ENCODE measurements at places on chromosomes 6 and 20.

DNA sequence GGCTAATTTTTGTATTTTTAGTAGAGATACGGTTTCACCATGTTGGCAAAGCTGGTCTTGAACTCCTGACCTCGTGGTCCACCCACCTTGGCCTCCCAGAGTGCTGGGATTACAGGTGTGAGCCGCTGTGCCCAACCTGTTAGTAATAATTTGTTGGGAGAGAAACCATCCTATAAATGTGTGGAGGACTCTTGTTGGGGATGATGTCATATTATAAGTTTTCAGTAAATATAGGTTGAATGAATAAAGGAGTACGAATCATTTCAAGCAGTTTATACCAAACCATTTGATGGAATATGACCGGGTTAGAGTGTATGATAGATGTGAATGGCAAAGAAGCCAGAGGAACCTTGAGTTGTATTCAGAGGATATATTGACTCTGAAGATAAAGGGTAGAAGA lies 240.8 kb downstream of the SAMD5 start:
- DNase-seq: no peak

DNA sequence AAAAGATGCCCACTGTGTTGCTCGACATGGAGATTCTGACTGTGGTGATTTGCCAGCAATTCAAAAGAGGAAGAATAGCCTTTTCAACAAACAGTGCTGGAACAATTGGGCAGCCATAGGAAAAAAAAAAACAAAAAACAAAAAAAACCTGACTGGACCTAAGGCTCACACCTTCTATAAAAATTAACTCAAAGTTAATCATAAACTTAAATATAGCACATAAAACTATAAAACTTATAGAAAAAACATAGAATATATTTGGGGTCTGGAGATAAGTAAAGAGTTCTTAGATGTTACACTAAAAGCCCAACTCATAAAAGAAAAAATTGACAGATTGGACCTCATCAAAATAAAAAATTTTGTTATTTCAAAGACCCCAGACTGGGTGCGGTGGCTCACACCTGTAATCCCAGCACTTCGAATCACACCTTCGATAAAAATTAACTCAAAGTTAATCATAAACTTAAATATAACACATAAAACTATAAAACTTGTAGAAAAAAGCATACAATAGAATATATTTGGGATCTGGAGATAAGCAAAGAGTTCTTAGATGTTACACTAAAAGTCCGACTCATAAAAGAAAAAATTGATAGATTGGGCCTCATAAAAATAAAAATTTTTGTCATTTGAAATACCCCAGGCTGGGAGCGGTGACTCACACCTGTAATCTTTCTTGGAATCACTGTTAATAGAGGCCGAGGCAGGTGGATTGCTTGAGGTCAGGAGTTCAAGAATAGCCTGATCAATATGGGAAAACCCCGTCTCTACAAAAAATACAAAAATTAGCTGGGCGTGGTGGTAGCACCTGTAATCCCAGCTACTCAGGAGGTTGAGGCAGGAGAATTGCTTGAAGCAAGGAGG lies 115.6 kb upstream of the FAM83B start:
- no peak for DNase-seq

GRCh38 chr6:53410508-53411258 lies 61.9 kb upstream of the ELOVL5 start:
- DNase-seq: peak; percentile 69

DNA sequence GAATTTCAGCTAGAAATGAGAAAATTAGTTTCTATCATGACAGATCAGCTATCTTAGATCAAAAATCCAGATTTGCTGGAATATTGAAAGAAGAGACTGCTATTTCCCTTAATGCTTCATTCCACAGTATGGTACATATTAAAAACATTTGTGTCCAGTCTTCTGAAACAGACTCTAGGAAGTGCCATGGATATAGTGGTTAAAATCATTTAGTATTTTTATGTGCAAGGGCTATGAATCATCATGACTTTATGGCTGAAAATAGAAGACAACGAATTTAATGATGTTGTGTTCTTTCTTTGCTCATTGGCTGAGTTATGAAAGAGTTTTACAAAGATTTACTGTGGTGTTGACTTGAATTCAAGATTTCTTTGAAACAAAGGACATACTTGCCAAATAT lies 146.6 kb downstream of the ANKRD60 start:
- no peak for DNase-seq

GRCh38 chr6:149392093-149392492 lies 8.0 kb upstream of the SUMO4 start:
- DNase-seq: no peak

DNA sequence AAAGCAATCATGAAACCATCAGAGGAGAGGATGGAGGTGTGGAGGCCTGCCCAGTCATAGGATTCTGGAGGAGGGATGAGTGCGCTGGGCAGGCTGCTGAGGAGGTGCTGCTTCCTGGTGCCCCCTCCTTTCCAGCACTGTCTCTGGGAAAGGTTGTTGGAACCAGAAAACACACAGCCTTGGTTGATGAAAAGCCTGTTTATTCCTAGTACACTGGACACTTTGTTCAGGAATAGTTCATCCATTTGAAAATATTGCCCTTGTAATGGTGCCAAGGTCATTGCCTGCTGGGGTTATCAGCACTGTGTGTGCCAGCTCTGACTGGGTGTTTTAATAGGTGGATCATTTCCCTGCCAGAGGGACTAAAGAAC lies 83.7 kb upstream of the ARMC2 start:
- no peak for DNase-seq

DNA sequence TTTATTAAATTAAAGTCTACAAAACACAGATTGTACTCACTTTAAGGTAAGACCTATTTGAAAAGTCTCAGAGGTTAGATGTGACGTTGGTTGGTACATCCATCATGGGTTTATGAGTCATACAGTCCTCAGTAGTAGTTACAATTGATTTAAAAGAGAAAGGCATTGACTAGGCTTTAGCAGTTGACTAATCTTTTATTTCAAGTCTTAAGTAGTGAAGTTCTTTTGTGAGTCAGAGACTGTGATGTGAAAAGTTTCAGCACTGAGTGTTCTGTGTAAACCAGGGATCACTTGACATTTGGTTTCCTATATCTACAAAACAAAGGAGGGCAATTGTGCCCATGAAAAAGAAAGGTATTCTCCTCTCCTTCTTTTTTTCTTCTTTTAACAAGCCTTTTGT lies 221.3 kb downstream of the GRIK2 start:
- peak; percentile 9 for DNase-seq

DNA sequence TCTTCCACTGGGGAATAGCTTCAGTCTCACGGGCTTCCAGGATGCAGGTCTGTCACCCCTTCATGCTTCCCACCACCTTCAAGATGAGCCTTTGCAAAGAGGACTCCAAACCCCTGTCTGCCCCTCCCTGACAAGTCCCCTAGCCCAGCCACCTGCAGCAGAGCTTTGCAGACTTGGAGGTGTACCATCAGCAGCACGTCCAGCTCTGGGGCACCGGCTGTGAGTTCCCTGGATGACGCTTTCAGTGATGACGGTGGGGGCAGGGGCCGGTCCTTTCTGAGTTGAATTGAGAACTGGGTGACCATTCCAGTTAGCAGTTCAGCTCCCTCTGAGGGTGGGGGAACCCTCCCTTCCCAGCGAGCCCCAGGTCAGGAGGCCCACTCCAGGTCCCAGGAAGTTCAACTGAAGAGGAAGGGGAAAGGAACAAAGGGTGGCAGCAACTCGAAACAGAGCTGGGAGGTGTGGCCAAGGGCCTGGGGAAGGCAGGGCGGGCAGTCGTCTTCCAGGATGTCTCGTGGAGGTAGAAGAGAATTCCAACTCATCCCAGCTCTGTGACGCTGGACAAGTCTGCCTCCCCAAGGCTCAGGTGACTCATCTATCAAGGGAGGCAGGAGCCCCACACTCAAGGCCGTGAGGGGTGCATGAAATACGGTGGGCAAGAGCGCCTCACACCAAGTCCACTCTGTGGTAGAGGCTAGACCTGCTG lies 86.0 kb downstream of the PTPN1 start:
- no peak for DNase-seq

GRCh38 chr20:36084897-36085613 lies 69.5 kb upstream of the EPB41L1 start:
- no peak for DNase-seq

GRCh38 chr20:63014710-63015109 lies 7.9 kb upstream of the BHLHE23 start:
- no peak for DNase-seq

DNA sequence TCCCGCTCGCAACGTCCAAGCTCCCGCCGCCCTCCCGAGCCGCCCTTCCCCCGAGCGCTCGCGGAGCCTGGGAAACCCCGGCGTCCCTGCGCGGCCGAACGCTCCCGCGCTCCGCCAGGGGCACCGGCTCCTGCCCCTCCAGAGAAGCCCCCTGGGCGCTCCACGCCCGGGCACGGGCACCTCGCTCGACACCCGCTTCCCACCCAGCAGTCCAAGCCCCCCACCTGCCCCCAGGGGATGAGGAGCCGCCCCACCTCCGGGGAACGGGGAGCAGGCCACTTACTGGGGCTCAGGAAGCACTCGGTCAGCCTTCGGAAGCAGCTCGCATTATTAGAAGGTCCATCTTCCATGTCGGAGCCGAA lies 1.4 kb downstream of the PDE10A start:
- no peak for DNase-seq

- peak; percentile 72 for DNase-seq
These were observed 49.5 kb downstream of the ADTRP start for GRCh38 chr6:11729076-11729475.

DNA sequence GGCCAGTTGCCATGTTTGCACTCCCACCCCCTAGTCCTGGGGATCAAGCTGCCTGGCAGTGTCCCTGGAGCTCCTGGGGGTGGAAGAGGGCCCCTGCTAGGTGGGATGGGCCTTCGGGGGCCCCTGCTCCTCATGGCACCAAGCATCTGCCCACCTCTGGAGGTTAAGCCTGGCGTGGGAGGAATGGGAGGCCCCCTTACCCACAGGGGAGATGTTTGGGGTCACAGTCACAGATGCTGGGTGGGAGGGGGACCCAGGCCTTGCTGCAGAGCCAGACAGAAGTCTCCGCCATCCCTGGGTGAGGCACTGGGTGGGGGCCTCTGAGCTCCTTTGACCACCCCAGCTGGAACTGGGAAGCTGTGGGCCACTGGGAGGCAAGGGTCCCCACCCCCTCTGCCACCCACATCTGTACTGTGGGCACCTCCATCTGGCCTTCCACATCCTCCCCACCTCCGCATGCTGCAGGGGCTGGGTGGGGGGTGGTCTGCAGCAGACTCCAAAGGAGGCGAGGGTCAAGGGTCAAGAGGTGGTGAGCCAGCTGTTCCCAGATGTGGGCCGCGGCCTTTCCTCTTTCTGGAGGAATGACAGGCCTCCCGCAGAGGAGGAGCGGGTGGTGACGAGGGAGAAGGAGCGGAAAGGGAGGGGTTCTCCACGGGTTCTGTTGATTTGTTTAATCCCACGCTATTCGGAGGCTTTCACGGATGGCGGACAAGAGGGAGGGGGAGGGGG lies 41.5 kb downstream of the YTHDF1 start:
- no peak for DNase-seq

- DNase-seq: no peak
These were observed 230.4 kb downstream of the PLCB1 start for GRCh38 chr20:8362457-8362856.

- peak; percentile 7 for DNase-seq
These were observed 963 bp upstream of the RMND1 start for GRCh38 chr6:151452750-151453427.

DNA sequence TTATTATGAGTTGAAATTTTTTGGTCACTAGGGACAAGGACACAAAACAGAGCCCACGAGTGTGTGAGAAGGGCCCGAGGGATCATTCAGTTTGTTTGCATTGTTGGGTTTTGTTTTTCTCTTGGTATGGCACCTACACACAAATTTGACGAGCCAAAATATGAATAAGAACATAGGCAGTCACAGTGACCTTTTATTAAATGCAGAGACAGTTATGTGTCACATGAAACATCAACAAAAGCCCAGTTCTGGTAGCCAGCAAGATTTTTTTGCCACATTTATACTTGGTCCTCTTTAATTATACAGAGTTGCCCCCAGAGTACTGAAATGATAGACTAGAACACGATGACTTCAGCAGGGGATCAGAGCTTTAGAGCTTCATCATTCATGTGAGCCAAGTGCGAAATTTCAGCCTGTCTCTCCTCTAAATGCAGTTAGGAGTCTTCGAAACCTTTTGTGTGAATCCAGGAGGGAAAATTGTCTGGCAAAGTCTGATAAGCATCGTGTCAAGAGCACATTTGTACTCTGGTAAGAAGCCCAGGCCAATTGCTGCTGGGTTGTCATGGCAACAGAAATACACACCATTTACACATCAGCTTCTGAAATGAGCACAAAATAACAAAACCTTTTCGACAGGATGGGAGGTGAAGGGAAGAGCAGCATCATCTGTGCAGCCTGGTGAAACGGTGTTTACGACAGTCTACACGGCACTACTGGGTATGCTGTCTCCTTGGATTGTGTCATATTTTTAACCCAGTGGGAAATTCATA lies 79.2 kb upstream of the RIPOR2 start:
- peak; percentile 72 for DNase-seq

- DNase-seq: no peak
These were observed 30.9 kb downstream of the FAXC start for GRCh38 chr6:99318566-99318965.

DNA sequence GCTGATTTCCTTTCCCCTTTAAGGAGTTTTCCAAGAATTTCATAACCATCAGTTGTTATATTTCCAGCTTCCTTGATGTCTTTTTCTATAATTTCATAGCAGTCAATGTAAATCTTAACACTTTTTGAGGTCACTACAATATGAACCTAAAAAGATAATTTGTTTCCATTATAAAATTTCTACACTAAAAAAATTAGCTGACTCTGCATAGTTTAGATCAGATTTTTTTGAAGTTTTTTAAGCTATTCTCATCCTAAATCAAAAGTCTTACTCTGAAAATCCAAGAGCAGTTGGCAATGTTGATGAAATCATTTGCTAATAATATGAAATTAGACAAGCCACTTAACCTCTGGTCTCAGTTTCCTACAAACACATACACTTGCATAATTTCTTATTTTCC lies 96.8 kb downstream of the COL12A1 start:
- no peak for DNase-seq

Measured in activated CD4-positive, alpha-beta T cell treated with anti-CD3 and anti-CD28 coated beads, Interleukin-2, Interleukin-6, amounts not matched to agents 100 ng/mL and 50 ng/mL, durations not matched to agents 16 hours and 8 hours (primary cell).